ENCODE measurements at places on chromosomes 5 and 9. TPM values are rescaled to one million over a fixed set of nuclear protein-coding genes. Genes with fewer than 3 reads are reported as not detected.

Gene ACOT12
- total RNA-seq: not detected

DNA sequence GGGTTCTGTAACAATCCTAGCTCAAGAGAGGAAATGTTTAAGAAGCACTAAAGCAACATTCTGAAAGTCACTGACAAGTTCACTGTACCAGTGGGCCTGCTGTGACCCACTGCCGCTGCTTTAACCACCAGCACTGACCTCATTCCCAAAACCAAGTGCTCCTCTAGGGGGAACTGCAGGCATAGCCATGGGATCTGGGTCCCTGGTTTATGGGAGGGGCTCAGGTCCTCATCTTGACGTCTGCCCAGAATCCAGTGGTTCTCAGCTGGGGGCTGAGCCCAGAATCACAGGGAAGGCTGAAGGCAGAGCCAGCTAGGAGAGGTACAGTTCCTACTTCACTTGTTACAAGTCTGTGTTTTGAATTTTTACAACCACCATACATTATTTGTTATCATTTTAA is 36.1 kb upstream of the SLC2A8 start:
- H3K4me1 ChIP-seq: peaks cover 7% of the 10 kb centered on the region
- no peaks in the 10 kb centered on the region for H3K36me3 ChIP-seq
- no peak for DNase-seq
- no peak overlapping the region for H3K27ac ChIP-seq
- H3K4me3 ChIP-seq: no peak overlapping the region
- peaks cover 17% of the 10 kb centered on the region for H3K27me3 ChIP-seq

DNA sequence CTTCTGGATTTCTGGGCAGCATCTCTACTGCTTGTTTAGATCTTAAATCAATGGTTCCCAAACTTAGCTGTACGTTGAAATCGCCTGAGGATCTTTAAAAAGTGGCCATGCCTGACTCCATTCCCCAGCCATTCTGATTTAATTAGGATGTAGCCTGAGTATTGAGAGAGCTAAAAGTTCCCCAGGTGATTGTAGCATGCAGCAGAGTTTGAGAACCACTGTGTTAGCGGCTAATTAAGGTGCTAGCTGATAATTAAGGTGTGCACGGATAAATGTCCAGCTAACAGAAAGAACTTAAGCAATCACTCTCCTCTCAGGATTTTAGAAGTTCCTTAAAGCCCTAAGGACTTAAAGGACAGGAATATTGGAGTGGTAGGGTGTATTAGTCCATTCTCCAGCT is 89.1 kb downstream of the NMUR2 start:
- H3K4me3 ChIP-seq: no peak overlapping the region
- H3K36me3 ChIP-seq: no peaks in the 10 kb centered on the region
- no peak overlapping the region for H3K27ac ChIP-seq
- H3K27me3 ChIP-seq: no peaks in the 10 kb centered on the region

Gene ECSCR
- total RNA-seq: 1.4 TPM

DNA sequence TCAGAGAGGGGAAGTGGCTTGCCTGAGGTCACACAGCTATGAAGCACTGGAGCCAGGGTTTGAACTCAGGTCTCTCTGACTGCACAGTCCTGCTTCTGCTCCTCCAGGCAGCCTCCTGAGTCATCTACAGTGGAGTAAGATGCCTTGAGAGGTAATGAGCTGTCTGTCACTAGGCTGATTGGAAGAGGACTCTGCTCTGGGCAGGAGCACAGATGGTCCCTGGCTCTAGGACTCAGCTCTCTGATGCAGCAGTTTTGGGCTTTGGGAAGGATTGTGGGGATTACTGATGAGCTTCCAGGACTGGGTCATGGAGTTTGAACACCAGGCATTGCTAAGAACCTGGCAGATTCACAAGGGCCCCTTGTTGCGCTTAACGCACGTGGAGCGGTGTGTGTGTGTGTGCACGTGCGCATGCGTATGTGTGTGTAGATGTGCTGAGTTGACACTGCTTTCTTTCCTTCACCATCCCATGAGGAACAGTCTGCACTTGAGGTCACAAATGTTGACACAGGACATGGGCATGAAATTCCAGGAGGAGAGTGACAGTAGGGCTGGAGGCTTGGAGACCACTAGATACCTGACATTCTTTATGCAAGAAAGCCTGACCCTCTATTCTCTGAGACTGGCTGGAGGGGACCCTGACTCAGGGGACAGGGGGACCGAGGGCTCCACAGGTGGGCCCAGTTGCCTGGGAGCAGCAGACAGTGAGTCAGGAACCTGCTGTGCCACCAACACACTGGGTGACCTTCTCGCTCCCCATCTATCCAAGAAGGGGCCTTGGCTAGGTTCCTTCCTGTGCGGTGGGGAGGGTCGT is 170.5 kb downstream of the RGS3 start:
- no peak overlapping the region for H3K4me3 ChIP-seq
- no peaks in the 10 kb centered on the region for H3K36me3 ChIP-seq
- no peaks in the 10 kb centered on the region for H3K27me3 ChIP-seq

DNA sequence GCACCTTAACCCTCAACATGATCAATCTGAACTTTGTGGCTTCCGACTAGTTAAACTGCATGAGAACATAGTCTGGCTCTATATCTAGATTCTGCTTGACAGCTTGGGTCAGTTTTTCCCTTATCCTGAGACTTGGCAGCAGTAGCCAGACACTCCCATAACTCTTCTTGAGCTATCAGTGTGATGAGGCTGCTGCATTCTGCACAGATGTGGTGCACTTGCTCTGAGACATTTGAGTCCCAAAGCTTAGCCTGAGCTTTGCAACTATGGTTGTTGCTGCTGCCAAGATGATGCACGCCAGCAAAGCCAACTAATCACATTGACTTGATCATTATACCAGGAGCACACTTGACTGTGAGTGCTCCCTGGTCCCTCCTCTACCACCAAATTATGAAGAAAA is 36.2 kb downstream of the MOCS2 start:
- peaks cover 2% of the 10 kb centered on the region for H3K27me3 ChIP-seq
- H3K4me1 ChIP-seq: peaks cover 28% of the 10 kb centered on the region
- no peak for DNase-seq
- H3K4me3 ChIP-seq: no peak overlapping the region
- no peak overlapping the region for H3K27ac ChIP-seq

DNA sequence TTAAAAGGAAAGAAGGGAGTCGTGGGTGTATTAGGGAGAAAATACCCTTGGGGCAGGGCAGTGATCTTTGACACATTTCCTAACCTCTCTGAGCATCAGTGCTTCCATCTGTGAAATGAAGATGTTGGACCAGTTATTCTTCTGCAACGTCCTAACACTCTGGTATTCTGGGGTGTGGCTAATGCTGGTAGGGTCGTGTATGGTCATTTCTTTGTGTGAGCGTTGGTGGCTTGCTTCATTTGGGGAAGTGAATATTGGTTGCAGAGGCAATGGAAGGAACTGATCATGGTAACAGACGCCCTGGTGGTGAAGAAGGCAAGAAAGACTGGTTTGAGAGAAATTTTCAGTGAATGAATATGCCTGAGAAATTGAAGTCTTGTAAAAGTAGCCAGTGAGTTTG is 67.9 kb upstream of the TTC23L start:
- no peak overlapping the region for H3K27ac ChIP-seq
- no peak overlapping the region for H3K4me3 ChIP-seq
- H3K27me3 ChIP-seq: peaks cover 2% of the 10 kb centered on the region
- no peaks in the 10 kb centered on the region for H3K36me3 ChIP-seq
- no peak for DNase-seq
- H3K4me1 ChIP-seq: no peaks in the 10 kb centered on the region

DNA sequence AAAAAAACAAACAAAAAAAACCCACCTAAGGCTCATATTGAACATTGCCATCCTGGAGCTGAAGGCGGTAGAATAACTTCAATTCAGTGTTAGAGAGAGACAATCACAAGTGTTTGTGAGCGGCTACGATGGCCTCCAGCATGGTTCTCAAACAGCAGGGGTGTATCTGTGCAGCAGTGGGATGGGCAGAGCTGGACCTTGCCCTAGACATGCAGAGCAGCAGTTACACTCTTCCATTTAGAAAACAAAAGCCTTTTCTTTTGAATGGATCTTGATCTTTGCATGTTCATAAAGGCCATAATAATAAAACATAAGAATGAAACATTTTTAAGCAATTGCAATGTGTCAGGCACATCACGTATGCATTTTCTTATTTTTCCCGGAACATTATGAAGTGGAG is 50.3 kb downstream of the ARHGAP26 start:
- no peak overlapping the region for H3K4me3 ChIP-seq
- peaks cover 6% of the 10 kb centered on the region for H3K36me3 ChIP-seq
- no peaks in the 10 kb centered on the region for H3K27me3 ChIP-seq
- H3K4me1 ChIP-seq: peaks cover 73% of the 10 kb centered on the region

Gene ITGA2
- 3.2 TPM for total RNA-seq

Gene HAND1
- total RNA-seq: not detected

DNA sequence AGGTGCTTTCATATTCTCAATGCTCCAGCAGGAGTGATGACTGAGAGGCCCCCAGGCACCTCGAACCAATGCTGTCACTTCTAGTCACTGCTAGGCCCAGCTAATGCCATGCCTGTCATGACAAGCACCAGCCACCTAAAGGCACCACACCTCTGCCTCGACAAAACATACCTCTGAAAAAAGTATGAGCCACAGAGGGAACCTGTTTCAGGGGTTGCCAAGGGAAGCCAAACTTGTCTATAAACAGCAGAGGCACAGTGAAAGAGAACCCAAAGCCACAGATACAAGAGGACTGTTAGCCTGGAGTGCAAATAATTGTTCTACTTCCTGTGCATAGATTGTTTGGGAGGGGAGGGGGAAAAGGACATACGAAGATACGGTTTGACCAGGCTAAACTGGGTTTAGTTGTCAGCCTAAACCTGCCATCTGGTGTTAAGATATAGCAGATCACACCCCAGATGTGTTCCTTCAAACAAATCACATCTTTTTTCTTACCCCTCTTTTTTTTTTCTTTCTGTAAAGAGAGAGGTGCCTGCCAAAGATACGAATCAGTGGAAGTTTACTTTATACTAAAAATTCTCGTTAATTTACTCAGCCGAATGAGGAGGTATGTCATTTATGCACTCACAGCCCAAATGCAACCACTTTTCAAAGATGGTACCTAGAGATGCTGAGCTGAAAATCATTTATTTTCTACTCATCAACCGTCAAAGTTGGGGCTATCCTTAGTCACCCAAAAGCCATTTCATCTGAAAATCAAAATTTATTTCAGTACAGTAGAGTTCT is 45.7 kb downstream of the BNC2 start:
- H3K4me3 ChIP-seq: no peak overlapping the region
- H3K27me3 ChIP-seq: peaks cover 3% of the 10 kb centered on the region
- no peaks in the 10 kb centered on the region for H3K36me3 ChIP-seq
- no peaks in the 10 kb centered on the region for H3K4me1 ChIP-seq
- no peak for DNase-seq
- no peak overlapping the region for H3K27ac ChIP-seq

DNA sequence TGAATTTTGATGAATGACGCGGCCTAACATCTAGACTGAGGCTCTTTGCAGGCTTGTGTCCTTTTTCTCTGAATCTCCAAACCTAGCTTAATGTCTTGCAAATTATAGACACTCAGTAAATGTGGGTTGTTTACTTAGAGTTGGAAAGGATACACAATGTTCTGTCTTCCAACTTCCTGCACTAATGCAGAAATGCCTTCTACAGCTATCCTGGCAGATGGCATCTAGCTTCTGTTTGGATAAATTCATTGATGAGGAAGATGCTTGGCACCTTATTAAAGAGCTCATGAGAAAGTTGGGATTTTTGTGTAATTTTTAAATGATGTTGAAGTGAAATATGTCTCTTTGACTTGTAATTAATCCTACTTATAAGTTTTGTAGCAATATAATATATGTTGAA is 1822.2 kb downstream of the MAT2B start:
- no peak overlapping the region for H3K4me3 ChIP-seq
- no peaks in the 10 kb centered on the region for H3K36me3 ChIP-seq
- DNase-seq: no peak
- H3K27me3 ChIP-seq: no peaks in the 10 kb centered on the region
- H3K27ac ChIP-seq: no peak overlapping the region

Gene LAMC3
- 0.05 TPM for total RNA-seq

DNA sequence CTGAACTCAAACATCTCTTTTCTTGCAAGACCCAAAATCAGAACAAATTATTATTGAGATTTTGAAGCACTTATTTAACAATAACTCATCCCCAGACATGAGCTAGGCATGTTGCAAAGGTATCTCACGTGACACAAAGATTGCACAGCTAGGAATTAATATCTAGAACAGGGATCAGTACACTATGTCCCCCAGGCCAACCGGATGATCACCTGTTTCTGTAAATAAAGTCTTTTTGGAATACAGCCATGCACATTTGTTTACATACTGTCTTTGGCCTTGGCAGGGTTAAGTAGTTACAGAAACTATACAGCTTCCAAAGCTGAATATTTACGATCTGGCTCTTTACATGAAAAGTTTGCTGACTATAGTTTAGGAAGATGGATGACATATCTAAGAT is 287.7 kb downstream of the ACTL7B start:
- H3K4me1 ChIP-seq: no peaks in the 10 kb centered on the region
- no peak overlapping the region for H3K27ac ChIP-seq
- peaks cover 5% of the 10 kb centered on the region for H3K27me3 ChIP-seq
- no peak for DNase-seq
- H3K4me3 ChIP-seq: no peak overlapping the region
- H3K36me3 ChIP-seq: no peaks in the 10 kb centered on the region

- H3K27ac ChIP-seq: no peak overlapping the region
- DNase-seq: no peak
- no peaks in the 10 kb centered on the region for H3K36me3 ChIP-seq
- no peak overlapping the region for H3K4me3 ChIP-seq
- H3K27me3 ChIP-seq: peaks cover 50% of the 10 kb centered on the region
Measured at GRCh38 chr5:159094745-159095144, 5.0 kb downstream of the EBF1 start.

- peaks cover 19% of the 10 kb centered on the region for H3K4me1 ChIP-seq
- peaks cover 15% of the 10 kb centered on the region for H3K27me3 ChIP-seq
- no peak overlapping the region for H3K4me3 ChIP-seq
- no peak overlapping the region for H3K27ac ChIP-seq
- no peak for DNase-seq
Measured at GRCh38 chr5:150338546-150338945, 19.0 kb upstream of the TCOF1 start.

DNA sequence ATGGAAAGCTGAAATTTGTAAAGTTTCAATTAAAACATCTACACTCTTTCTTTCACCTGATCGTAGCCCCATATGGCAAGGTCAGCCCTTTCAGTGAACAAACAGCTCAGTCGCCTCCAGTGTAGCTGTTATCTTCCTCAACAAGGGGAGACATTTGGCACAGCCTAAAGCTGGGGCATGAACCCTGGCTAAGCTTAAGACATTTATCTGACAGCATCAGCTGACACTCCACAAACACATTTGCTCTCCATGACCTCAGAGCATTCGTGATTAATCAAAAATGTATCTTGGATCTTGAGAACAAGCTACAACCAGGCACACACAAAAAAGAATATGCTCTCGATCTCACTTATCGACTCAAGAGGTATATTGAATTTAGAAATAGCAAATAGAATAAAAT is 67.3 kb downstream of the POU5F2 start:
- H3K4me1 ChIP-seq: peaks cover 3% of the 10 kb centered on the region
- no peak overlapping the region for H3K4me3 ChIP-seq
- no peak overlapping the region for H3K27ac ChIP-seq

Gene TAS2R1
- total RNA-seq: not detected

- H3K4me1 ChIP-seq: peaks cover 27% of the 10 kb centered on the region
- peaks cover 3% of the 10 kb centered on the region for H3K27me3 ChIP-seq
- no peak for DNase-seq
- H3K27ac ChIP-seq: peak overlapping the region; percentile 73
- H3K4me3 ChIP-seq: no peak overlapping the region
Measured at GRCh38 chr9:127863191-127863621, 8.7 kb upstream of the ENG start.
